ENCODE measurements at places on chromosomes 3 and 15.

DNA sequence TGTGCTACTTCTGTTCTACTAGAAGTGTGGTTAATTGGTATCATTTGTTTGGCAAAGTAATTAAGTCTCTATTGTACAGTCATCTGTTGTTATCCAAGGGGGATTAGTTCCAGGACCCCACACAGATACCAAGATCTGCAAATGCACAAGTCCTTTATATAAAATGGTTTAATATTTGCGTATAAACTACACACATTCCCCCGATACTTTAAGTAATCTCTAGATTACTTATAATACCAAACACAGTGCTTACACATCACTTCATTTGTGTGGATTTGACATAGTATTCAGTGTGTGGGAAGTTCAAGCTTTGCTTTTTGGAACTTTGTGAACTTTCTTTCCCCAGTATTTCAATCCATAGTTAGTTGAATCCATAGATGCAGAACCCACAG lies 50.5 kb upstream of the ABI3BP start:
- DNase-seq, result no peak

- DNase-seq, result no peak
Measured at GRCh38 chr3:22091329-22091728, 340.3 kb upstream of the ZNF385D start.

- DNase-seq, result peak; percentile 79
Measured at GRCh38 chr3:113838631-113839209, at the start of gene GRAMD1C. Gene GRAMD1C, plus strand, starts transcription at chr3:113838788. Its CDS starts 122 bp downstream, at chr3:113838910.

- DNase-seq, result no peak
Measured at GRCh38 chr3:58526515-58526957, 10.5 kb downstream of the ACOX2 start.

DNA sequence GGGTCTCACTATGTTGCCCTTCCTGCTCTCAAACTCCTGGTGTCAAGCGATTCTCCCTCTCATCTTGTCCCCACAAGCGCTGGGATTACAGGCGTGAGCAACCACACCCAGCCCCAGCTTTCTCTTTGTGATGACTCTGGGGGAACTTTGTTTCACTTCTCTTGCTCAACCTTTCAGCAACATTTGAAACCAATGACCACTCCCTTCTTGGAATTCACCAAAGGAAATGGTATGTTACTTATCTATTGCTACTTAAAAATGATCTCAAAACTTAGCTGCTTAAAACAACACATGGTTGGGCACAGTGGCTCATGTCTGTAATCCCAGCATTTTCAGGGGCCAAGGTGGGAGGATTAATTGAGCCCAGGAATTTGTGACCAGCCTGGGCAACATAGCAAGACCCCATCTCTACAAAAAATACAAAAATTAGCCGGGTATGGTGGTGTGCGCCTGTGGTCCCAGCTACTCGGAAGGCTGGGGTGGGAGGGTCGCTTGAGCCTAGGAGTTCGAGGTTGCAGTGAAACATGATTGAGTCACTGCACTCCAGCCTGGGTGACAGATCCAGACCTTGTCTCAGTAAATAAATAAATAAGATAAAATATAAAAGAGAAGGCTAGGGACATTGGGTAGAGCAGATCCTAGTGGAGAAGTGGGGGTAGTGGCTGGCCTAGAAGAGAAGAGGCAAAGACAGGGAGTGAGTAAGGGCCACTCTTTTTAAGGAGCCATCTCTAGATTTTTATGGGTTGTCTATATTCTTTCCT lies 10.3 kb upstream of the COPG1 start:
- DNase-seq, result no peak

DNA sequence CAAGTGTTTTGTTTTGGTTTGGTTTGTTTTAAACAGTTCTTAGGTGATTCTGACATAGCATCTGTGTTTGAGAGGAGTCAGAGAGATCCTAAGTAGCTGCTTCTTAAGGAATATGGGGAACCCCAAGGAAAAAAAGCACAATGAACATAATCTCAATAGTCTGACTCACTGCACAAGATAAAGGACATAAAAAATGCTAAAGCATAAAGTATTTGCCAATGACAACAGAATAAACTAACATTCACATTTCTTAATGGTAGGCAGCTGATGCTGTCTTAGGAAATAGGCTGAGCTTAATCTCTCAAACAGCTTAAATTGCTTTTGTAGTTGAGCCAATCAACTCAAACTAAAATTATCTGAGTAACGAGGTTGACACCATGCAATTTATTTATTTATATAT lies 2.9 kb downstream of the NCEH1 start:
- no peak for DNase-seq

DNA sequence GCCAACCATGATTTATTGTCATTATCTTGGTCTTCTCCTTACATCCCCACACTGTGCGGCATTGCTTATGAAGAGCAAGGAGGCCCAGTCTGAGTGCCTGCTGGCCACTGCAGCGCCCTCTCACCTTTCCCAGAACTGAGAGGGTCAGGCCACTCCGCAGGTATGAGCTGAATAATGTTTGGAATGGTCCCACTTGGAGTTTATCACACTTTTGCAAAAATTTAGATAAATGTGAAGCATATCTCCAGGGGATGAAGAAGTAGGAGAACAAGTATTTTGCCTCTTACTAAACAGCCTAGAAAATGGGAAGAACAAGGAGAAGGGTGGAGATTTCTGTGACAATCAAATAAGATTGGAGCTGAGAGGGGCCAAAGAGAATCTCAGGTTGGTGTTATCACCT lies 74.4 kb upstream of the GSK3B start:
- DNase-seq, result no peak

GRCh38 chr3:192935441-192935840 lies 17.8 kb upstream of the MB21D2 start:
- no peak for DNase-seq

GRCh38 chr3:45544717-45545296 lies 49.7 kb upstream of the LIMD1 start:
- DNase-seq, result no peak

DNA sequence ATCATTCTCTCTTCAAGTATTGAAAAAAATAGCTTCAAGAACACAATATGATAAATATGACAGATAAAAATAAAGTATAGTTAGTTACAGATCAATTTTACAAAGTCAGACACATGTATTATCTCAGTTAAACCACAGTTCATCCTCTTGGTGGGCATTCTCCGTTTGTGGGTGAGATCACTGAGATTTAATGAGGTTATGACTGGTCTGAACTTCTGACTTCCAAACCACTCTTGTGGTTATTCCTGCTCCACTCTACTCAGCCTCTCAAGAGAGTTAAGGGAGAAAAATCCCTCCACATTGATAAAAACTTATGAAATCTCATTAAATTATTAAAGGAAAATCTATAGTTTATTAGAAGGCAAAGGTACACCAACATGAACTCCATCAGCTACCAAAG lies 229.9 kb upstream of the LRTM1 start:
- no peak for DNase-seq

- DNase-seq, result no peak
Measured at GRCh38 chr3:69209413-69209812, 87.0 kb upstream of the LMOD3 start.

DNA sequence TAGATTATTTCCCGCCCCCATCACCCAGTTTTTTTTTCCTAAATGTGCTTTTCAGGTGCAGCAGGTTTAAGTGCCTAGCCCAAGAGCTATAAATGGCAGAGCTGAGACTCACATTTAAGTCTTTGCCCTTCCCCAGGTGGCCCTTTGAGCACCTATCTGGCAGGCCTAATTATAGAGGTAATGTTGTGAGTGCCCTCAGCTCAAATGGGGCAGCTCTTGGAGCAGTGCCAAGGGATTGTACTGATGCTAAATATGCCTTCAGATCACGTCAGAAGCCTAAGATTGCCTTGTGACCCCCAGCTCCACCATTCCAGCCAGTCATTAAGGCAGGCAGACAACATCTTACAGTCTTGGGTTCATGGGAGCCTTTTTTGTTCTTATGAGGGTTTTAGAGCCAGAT lies 159.5 kb downstream of the RPLP1 start:
- no peak for DNase-seq

- no peak for DNase-seq
Measured at GRCh38 chr3:134849561-134849960, 54.5 kb downstream of the EPHB1 start.

GRCh38 chr15:69983696-69984265 lies 113.9 kb downstream of the TLE3 start:
- DNase-seq, result no peak

DNA sequence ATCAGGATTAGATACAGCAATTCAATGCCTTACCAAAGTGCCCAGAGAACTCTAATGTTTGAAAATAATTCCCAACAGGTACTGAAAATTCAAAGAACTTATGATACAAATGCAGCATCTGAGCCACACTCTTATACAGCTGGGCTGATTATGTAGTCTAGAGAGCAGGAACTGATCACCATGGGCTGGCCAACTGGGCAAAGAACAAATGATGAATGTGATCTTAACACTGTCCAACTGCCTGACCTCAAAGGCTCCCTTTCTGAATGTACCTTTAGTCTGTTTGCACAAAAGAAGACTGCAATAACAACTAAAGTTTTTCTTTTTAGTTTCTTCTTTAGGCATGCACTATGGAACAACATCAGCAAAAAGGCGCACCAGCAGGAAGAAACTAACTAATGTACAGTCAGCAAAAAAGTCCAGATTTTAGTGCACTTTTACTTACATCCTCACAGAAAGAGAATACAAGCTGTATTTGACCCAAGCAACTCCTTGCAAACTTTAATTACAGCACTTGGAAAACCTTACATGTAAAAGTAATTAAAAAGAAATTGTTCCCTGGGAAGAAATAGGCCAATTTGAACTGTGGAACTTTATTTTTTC lies 1095.1 kb downstream of the IGSF11 start:
- DNase-seq, result no peak

Data from stimulated activated naive B cell treated with anti-CD40 and anti-IgM and Interleukin-4, amounts not matched to agents 10 μg/mL and 1 μg/mL and 100 μg/mL, for 72 hours (primary cell).